Fibroblast of lung (primary cell): ENCODE measurements at places on chromosomes 7 and 10. TPM values are rescaled to one million over a fixed set of nuclear protein-coding genes. Genes with fewer than 3 reads are reported as not detected.

- H3K27ac ChIP-seq = no peak overlapping the region
- H3K27me3 ChIP-seq = no peaks in the 10 kb centered on the region
- H3K4me1 ChIP-seq = peaks cover 6% of the 10 kb centered on the region
Observed at GRCh38 chr10:12018438-12019282, 23.9 kb downstream of the UPF2 start.

- H3K27ac ChIP-seq = no peak overlapping the region
- H3K36me3 ChIP-seq = no peaks in the 10 kb centered on the region
- no peak overlapping the region for H3K4me3 ChIP-seq
- DNase-seq = no peak
- H3K4me1 ChIP-seq = no peaks in the 10 kb centered on the region
Observed at GRCh38 chr10:64505501-64505900, 984.3 kb downstream of the REEP3 start.

DNA sequence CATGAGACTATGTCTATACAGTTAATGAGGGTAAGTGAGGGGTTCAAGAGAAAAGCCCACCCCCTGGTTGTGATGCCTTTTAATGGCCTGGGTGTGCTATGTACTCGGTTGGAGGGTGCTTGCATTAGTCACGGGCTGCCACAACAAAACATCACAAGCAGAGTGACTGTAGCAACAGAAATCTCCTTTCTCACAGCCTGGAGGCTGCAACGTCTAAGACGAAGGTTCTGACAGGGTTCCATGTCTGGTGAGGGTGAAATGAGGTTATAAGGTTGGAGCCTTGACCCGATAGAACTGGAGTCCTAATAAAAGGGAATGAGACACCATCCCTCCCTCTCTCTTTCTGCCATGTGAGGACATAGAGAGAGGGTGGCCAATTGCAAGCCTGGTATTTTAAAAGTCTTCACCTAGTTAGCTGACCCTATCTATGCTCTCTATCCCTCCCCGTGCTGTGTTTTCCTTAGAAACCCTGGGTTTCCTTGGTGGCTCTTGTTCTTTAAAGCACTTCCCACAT is 126.0 kb upstream of the GDF10 start:
- DNase-seq = no peak
- no peak overlapping the region for H3K4me3 ChIP-seq
- no peaks in the 10 kb centered on the region for H3K27me3 ChIP-seq

CALML3 gene
- polyA plus RNA-seq = not detected in 2 replicates

DNA sequence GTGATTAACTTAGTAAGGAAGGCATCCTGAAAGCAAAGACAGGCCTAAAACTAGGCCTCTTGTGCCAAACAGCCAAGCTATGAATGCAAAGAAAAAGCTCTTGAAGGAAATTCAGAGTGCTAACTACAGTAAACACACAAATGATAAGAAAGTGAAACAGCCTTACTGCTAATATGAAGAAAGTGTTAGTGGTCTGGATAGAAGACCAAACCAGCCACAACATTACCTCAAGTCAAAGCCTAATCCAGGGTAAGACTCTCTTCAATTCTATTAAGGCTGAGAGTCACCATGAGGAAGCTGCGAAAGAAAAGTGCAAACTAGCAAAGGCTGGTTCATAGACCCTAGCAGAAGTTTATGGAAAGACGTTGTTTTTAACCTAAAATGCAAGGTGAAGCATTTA is 66.0 kb downstream of the IPMK start:
- no peaks in the 10 kb centered on the region for H3K36me3 ChIP-seq
- H3K4me3 ChIP-seq = no peak overlapping the region
- DNase-seq = no peak
- H3K27ac ChIP-seq = no peak overlapping the region

SHH gene
- not detected in 2 replicates for polyA plus RNA-seq

DOCK1 gene
- polyA plus RNA-seq = 20.5 and 27.2 TPM in 2 replicates

GRCh38 chr7:18419456-18419855 is 76.1 kb upstream of the HDAC9 start:
- no peak overlapping the region for H3K4me3 ChIP-seq
- H3K27ac ChIP-seq = no peak overlapping the region
- H3K36me3 ChIP-seq = no peaks in the 10 kb centered on the region
- DNase-seq = no peak

AGR2 gene
- not detected in 2 replicates for polyA plus RNA-seq

DNA sequence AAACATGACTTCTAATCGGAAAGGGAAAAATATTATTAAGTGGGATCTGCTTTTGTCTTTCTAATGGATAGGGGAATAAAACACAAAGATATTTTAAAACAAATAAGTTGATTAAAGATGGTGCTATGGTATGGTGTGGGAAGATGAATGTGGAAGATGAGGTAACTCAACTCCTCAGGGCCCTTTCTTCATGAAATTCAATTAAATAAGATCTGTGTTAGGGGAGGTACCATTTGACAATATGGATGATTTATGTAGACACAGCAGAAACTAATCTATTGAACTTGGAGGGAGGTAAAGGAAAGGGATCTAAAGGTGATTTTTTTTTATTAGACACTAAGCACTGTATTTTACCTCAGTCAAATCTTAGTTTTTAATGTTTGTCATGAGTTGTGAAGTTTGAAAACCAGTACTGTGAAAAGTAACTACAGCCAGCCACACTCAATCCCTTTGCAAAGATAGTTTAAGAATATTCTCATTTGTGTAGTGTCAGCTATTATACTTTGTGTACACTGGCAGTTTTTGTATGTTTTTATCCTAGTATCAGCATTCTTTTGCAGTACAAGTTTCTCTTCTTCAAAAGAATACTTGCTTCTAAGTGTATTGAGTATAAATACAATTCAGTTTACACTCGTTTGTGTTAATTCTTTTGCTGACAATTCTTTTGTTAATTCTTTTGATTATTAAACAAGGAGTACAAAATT is 151.3 kb downstream of the PHF14 start:
- no peak overlapping the region for H3K27ac ChIP-seq
- H3K4me1 ChIP-seq = no peaks in the 10 kb centered on the region
- H3K4me3 ChIP-seq = no peak overlapping the region
- no peaks in the 10 kb centered on the region for H3K27me3 ChIP-seq

DNA sequence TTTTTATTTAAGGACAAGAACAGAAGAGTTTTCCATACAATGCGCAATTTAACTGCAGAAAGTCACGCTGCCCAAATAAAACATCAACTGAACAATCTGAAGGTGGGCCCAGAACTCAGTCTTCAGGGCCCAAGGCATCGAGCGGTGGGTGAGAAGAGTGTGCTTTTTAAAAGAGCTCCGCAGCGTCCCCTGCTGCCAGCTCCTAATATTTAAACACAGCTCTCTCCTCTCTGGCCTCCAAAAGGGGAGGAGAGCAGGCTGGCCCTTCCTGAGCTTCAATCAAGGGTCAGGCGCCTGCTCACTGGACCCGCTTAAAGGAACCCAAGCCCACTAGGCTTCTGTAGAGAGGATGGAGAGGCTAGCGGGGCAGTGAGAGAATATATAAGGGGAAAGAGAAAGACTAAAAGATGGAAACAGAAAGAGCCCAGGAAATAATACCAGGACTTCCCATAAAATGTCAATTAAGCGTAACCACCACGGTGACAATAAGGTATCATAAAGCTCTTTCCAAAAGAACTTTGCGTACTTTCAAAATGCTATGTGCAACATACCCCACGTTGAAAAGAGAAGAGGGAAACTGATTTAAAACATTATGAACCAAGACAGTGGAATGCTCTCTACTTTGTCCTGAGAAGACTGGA is 2.8 kb downstream of the FAM53B start:
- H3K4me1 ChIP-seq = peaks cover 6% of the 10 kb centered on the region
- peak overlapping the region; percentile 21 for H3K4me3 ChIP-seq
- DNase-seq = peak; percentile 63
- H3K27ac ChIP-seq = no peak overlapping the region
- H3K36me3 ChIP-seq = no peaks in the 10 kb centered on the region

PRKCQ gene
- polyA plus RNA-seq = 0.01 and 0.05 TPM in 2 replicates

DNA sequence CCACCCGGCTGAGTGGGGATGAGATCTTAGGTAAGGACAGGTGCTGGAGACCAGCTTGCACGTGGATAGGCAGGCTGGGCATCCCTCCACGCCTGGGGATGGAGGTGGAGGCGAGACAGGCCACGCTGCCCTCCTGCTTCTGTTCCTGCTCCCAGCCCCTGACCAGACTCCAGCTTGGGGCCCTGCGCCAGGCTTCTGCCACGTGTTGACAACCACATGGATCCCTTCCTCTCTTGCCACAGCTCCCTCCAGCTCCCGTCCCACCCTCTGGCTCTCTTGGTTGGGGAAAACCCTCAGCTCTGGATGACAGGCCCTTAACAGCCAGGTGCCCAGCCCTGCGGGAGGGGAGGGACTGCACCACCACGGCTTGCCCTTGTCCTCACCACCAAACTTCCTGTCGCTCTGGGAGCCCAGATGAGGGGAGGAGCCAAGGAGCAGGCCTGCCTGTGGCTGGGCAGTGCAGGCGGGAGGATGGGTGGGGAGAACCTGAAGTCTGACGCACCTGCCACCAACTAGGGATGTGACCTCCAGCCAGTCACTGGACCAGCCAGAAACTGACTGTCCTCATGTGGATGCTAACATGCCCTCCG is 36.0 kb downstream of the KCNH2 start:
- H3K27me3 ChIP-seq = no peaks in the 10 kb centered on the region
- no peak overlapping the region for H3K27ac ChIP-seq
- H3K4me3 ChIP-seq = no peak overlapping the region
- no peaks in the 10 kb centered on the region for H3K4me1 ChIP-seq
- no peaks in the 10 kb centered on the region for H3K36me3 ChIP-seq

CFAP43 gene
- polyA plus RNA-seq = 0.06 and 0.10 TPM in 2 replicates

GRCh38 chr10:18236756-18237155 is 96.5 kb downstream of the CACNB2 start:
- no peak overlapping the region for H3K27ac ChIP-seq
- DNase-seq = no peak
- H3K4me3 ChIP-seq = no peak overlapping the region
- H3K4me1 ChIP-seq = peaks cover 4% of the 10 kb centered on the region
- H3K27me3 ChIP-seq = no peaks in the 10 kb centered on the region

GRCh38 chr7:132138817-132139216 is 437.5 kb downstream of the PLXNA4 start:
- H3K36me3 ChIP-seq = no peaks in the 10 kb centered on the region
- no peak overlapping the region for H3K4me3 ChIP-seq
- H3K27me3 ChIP-seq = no peaks in the 10 kb centered on the region

HOXA11 gene
- polyA plus RNA-seq = 0.03 and 0.18 TPM in 2 replicates

CPN1 gene
- not detected in 2 replicates for polyA plus RNA-seq

CTBP2 gene
- 72.1 and 91.0 TPM in 2 replicates for polyA plus RNA-seq

GRCh38 chr7:2843191-2843685 is 870 bp downstream of the GNA12 start:
- H3K36me3 ChIP-seq = no peaks in the 10 kb centered on the region
- no peaks in the 10 kb centered on the region for H3K27me3 ChIP-seq
- peak overlapping the region; percentile 52 for H3K27ac ChIP-seq
- H3K4me3 ChIP-seq = peak overlapping the region; percentile 67

DNA sequence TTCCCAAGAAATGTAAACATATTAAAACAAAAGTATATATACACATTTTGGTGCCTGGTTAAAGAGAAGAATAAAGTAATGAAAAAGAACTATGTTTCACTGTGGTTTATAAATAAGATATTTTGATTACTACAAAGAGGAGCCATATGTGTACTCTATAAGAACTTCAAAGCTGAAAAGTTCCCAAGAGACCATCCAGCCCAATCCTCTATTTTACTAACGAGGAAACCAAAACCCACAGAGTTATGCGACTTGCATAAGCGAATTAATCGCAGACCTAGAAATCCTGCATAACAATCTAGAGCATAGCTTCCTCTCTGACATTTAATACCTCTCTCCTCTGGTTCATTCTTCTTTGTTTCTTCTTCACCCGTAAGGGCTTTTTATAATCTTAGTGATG is 937.1 kb downstream of the CNTNAP2 start:
- no peaks in the 10 kb centered on the region for H3K27me3 ChIP-seq
- H3K4me3 ChIP-seq = no peak overlapping the region
- H3K4me1 ChIP-seq = no peaks in the 10 kb centered on the region
- DNase-seq = no peak

- no peaks in the 10 kb centered on the region for H3K27me3 ChIP-seq
- DNase-seq = no peak
- H3K27ac ChIP-seq = peak overlapping the region; percentile 48
- H3K36me3 ChIP-seq = no peaks in the 10 kb centered on the region
- H3K4me3 ChIP-seq = no peak overlapping the region
Observed at GRCh38 chr7:81692146-81692905, 77.5 kb downstream of the HGF start.

DNA sequence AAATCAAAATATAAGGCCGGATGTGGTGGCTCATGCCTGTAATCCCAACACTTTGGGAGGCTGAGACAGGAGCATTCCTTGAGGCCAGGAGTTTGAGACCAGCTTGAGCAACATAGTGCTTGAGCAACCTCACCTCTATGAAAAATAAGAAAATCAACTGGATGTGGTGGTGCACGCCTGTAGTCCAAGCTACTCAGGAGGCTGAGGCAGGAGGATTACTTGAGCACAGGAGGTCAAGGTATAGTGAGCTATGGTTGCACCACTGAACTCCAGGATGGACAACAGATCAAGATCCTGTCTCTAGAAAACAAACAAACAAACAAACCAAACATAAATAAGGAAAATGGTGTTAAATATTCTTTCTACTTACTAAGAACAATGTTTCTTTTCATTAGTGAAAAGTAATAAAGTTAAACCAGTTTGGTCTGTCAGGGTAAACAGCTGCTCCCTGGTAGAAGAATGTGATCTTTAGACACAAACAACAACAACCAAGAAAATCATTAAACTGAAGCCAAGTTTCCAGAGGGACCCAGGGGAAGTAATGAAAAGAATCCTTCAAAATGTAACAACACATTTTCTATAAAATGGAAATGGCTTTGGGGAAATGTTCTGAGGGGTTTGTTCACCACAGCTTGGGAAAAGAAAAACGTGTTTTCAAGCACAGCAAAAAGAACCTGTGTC is 17.5 kb upstream of the BAG3 start:
- H3K4me3 ChIP-seq = no peak overlapping the region
- no peak overlapping the region for H3K27ac ChIP-seq
- H3K4me1 ChIP-seq = no peaks in the 10 kb centered on the region
- no peaks in the 10 kb centered on the region for H3K27me3 ChIP-seq
- H3K36me3 ChIP-seq = no peaks in the 10 kb centered on the region

DNA sequence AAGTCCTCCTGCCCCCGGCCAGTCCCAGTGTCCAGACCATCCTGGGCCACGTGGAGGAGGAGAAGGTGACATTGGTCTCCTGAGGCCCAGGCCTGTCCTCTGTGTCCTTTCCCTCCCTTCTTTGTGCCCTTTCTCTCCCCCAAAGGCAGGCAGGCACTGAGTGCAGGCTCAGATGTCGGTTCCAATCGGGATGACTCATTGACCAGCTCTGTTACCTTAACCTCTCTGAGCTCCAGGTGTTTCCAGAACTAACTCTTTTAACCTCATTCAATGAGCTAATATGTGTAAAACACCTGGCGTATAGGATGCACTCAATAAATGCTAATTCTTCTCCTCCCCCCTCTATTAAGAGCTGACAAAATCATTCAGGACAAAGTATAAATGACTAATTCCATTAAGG is 25.7 kb downstream of the MACROH2A2 start:
- no peaks in the 10 kb centered on the region for H3K36me3 ChIP-seq
- H3K4me3 ChIP-seq = no peak overlapping the region
- DNase-seq = no peak

RNLS gene
- polyA plus RNA-seq = 16.2 and 18.4 TPM in 2 replicates
